ENCODE measurements at places on chromosomes 3 and 15. TPM values are rescaled to one million over a fixed set of nuclear protein-coding genes. Genes with fewer than 3 reads are reported as not detected.
A peak's percentile ranks its signal among the peaks of the same experiment; 100 is the strongest.

DNA sequence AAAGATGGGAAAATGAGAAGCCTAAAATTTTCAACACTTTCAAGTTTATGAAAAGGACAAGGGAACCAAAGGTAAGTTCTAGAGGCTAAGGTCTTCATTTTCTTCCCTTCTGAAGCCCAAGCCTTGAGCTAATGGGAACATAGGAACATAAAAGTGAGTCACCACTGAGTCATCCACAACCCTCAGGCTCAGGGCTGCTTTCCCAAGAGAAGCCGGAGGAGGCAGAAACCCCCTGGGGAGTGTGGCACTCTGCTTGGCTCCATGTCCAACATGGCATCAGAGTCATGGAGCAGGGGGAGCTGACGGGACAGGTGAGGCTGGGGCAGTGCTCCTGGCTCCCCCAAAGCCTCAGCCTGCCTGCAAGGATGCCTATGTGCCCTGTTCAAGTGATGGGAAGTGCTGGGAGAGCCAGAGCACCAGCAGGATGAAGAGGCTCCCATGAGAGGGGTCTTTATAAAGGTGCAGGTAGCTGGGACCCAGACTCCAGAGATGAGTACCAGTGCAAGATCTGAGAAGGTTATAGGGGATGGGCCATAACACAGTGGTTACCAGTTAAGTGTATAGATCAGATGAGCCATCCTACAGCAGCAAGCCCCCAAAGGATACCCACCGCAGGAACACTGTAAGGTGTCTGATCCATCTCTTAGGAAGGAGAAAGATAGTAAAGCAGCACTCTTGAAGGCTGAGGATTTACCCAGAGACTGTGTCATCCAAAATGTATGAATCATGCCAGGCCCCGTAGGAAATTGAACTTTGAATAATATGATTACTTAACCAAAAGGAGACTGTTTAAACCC lies 31.8 kb upstream of the RYR3 start:
- H3K4me3 ChIP-seq: no peak overlapping the region
- H3K36me3 ChIP-seq: no peaks in the 10 kb centered on the region
- no peak for DNase-seq
- no peaks in the 10 kb centered on the region for H3K4me1 ChIP-seq
- H3K27me3 ChIP-seq: peaks cover 10% of the 10 kb centered on the region

- no peak overlapping the region for H3K4me3 ChIP-seq
- H3K36me3 ChIP-seq: peaks cover 1% of the 10 kb centered on the region
- H3K4me1 ChIP-seq: no peaks in the 10 kb centered on the region
- peaks cover 3% of the 10 kb centered on the region for H3K27me3 ChIP-seq
- H3K27ac ChIP-seq: no peak overlapping the region
- DNase-seq: no peak
These were observed 191.2 kb downstream of the SEMA6D start for GRCh38 chr15:47908486-47908885.

DNA sequence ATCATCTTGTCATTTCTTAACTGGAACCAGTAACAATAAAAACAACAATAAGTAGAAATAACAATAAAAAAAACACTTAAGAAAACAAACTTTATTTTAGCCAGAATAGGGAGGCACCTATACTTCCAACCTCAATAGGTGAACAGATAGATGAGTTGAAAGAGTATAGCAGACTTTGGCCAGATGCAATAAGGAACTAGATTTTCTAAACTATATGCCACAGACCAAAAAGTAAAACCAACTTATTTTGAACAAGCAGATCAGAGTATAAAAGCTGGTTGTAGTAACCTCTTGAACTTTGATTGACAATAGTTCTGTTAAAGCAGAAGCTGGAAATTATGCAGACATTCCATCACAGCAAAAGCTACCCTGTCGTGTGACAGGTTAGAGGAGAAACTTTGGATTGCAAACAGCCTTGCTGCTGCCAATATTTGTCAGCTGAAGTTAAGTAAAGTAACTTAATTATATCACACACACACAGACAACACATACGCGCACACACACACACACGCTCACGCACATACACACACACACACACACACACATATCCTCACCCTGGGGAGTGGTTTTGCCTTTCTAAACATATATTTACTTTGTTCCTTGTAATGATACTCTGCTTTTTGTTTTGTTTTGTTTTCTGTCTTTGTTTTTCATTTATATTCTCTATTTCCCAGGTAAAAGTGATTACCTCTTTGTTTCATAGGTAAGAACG lies 903.6 kb downstream of the VGLL3 start:
- H3K4me1 ChIP-seq: no peaks in the 10 kb centered on the region
- H3K27ac ChIP-seq: no peak overlapping the region
- H3K4me3 ChIP-seq: no peak overlapping the region
- H3K36me3 ChIP-seq: no peaks in the 10 kb centered on the region

DNA sequence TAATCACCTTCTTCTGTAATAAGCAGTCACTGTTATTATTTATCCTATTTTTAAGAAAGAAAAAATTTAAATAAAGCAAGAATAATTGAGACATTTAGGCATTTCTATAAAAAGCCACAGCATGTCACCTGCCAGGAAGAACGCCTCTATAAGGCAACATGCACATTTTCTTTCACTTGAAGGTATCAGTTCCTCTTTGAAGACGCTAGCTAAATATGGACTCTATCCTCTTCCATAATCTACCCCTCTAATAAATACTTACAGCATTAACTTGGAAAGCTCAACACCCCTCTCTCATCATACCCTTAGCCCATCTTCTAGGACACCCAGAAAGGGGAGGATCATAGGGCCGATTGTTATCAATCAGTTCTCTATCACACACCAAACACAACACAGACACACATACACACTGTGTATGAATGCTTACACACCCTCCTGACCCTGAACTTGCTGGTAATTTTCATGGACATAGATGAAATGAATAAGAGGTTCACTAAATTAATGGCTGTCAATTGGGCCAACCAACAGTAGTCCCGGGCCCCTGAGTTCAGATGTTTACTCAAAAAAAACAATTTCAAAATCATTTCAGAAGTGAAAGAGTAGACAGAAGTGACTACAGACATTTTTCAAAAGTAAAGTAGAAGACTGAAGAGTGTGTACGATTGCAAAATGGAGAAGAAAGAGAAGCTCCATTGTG lies 102.5 kb downstream of the ZMAT3 start:
- peaks cover 6% of the 10 kb centered on the region for H3K36me3 ChIP-seq
- DNase-seq: no peak
- peak overlapping the region; percentile 21 for H3K4me3 ChIP-seq

The CGNL1 gene
- 0.11 TPM for total RNA-seq

The GOLGA6L26 gene
- not detected for total RNA-seq
